ENCODE measurements at places on chromosomes 11 and 22.

DNA sequence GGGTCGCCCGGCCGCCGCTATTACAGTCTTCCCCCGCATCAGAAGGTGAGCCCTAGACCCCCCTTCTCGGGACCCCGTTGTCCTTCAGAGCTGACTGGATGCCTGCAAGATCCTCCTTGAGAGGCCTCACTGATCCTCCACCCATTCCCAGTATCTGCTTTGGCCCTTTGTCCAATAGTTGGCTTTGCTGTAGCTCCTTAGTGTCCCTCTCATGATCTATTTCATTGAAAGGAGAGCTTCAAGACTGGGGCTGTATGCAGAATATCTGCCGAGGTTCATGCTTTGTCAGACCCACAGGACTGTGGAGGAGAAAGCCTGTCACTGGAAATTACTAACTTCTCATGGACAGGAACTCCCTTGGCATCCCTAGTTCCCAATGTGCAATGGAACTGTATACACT is 499 bp downstream of the DLAT start:
- peak; percentile 7 for DNase-seq

DNA sequence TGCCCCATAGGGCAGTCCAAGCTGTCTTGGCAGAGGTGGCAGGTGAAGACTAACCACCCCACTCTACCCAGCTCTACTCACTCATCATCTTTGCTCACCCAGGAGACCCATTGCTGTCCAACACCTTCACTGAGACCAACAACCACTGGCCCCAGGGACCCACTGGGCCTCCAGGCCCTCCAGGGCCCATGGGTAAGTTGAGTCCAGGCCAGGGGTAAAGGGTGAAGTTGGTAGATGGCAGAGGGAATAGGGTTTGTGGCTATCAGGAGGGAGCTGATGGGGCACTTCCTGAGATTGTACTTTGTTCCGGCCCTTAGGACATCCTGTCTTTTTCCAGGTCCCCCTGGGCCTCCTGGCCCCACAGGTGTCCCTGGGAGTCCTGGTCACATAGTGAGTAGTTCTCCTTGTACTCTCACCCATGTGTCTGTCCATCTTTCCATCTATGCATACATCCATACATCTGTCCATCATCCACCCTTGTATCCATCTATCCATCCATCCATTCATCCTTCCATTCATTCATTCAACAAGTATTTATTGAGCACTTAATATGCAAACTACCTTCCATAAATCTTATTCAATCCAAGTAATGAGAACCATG is 27.7 kb downstream of the EMID1 start:
- DNase-seq: no peak

GRCh38 chr11:107592231-107592590 is 1.3 kb downstream of the ELMOD1 start:
- DNase-seq: no peak

DNA sequence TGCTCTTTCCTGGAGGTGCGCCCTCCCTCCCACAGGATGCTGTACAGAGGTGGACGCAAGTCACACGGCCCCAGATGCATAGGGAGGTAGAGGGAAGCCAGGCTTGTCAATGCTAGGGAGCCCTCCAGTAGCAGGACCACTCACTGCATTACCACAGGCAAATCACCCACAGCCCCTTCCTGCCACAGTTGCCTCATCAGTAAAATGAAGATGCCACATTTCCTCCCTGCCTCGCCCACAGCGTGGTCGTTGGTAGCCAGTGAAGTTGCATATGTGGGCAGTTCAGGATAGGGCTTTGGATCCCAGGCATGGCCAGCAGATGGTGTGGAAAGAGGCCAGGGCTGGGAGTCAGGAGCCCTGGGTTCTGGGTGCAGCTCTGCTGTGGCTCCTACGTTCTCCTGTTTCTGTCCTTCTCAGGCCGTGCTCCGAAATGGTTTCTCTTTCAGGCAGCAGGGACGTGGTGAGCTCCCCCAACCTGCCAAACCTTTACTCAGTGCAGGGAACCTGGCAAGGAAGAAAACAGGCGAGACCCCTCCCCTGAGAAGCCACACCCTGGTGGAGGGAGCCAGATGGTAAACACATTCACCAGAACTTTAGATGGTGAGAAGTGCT is 22.6 kb downstream of the DAGLA start:
- no peak for DNase-seq

Data from neural crest cell (in vitro differentiated cells).